ENCODE measurements at places on chromosomes 5 and 9.

- DNase-seq = no peak
Measured at GRCh38 chr9:88060746-88061145, 77.5 kb downstream of the SPATA31C2 start.

- DNase-seq = no peak
Measured at GRCh38 chr5:87195104-87195591, 72.5 kb upstream of the RASA1 start.

GRCh38 chr5:53045263-53045662, 56.1 kb downstream of the ITGA2 start:
- DNase-seq = no peak

GRCh38 chr5:80230269-80230992, 25.4 kb downstream of the SERINC5 start:
- no peak for DNase-seq
